ENCODE measurements at places on chromosomes 5 and 9.

DNA sequence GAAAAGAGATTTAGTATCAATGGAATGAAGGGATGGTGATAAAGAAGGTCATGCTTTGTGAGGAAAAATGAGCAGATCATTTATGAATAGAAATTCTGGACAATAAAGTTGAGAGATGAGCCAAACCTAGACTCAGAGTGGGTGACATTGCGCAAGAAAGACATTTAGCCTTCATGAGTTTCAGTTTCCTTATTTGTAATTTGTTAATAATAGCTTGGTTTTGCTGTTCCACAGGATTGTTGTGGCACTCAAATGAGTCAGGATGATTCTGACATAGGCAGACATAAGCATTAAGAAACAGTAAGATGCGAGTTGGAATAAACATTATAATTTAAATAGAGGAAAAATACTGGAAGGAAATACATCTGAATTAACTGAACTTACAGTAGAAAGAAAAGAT lies 34.8 kb downstream of the ITGA2 start:
- no peak for DNase-seq

DNA sequence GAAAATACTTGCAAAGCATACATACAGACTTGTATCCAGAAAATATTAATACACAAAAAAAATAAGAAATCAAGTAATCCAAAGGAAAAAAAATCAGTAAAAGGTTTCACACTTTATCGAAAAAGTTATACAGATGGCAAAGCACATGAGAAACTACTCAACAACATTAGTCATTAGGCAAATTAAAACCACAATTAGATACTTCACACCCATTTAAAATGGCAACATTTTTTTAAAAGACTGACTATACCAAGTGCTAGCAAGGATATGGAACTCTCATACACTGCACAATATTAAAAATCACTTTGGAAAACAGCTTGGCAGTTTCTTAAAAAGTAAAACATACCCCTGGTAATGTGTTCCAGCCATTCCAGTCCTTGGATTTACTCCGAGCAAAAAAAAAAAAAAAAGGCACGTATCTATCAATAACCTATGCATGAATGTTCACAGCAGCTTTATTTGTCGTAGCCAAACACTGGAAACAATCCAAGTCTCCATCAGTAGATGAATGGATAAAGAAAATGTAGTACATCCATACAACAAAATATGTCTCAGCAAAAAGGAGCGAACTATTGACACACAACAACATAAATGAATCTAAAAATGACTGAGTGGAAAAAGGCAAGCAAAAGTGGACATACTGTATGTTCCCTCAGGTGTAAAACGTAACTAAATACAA lies 66.0 kb downstream of the GNAQ start:
- DNase-seq = no peak

- no peak for DNase-seq
Measured at GRCh38 chr9:101383361-101383760, 1.4 kb downstream of the BAAT start.

- DNase-seq = no peak
Measured at GRCh38 chr5:41542183-41542582, 31.8 kb upstream of the PLCXD3 start.

GRCh38 chr9:128049843-128050242 lies 17.3 kb downstream of the NAIF1 start:
- no peak for DNase-seq

DNA sequence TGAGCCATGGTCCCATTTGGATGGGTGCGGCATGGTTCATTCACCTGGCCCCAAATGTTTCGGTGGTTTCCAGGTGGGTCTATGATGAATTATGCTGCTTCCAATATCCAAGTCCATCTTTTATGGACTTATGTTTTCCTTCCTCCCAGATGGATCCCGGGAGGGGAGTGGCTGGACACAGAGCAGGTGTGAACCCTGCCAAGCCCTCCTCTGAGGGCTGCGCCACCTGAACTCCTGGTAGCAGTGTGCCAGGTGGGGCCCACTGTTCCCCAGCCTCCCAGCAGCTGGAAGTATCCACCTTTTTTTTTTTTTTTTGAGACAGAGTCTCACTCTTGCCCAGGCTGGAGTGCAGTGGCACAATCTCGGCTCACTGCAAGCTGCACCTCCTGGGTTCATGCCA lies 42.9 kb downstream of the WNK2 start:
- no peak for DNase-seq

GRCh38 chr9:92725266-92725545 lies 39.4 kb downstream of the BICD2 start:
- DNase-seq = no peak

DNA sequence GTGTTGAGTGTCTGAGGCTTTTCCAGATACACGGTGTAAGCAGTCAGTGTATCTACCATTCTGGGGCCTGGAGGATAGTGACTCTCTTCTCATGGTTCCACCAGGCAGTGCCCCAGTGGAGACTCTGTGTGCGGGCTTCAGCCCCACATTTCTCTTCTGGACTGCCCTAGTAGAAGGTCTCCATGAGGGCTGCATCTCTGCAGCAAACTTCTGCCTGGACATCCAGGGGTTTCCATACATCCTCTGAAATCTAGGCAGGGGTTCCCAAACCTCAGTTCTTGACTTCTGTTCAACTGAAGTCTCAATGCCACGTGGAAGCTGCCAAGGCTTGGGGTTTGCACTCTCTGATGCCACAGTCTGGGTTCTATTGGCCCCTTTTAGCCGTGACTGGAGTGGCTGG lies 256.6 kb upstream of the ITGA1 start:
- no peak for DNase-seq

- no peak for DNase-seq
Measured at GRCh38 chr9:88604836-88605511, 70.0 kb downstream of the NXNL2 start.

- DNase-seq = no peak
Measured at GRCh38 chr9:137326445-137327065, 24.5 kb upstream of the NRARP start.

DNA sequence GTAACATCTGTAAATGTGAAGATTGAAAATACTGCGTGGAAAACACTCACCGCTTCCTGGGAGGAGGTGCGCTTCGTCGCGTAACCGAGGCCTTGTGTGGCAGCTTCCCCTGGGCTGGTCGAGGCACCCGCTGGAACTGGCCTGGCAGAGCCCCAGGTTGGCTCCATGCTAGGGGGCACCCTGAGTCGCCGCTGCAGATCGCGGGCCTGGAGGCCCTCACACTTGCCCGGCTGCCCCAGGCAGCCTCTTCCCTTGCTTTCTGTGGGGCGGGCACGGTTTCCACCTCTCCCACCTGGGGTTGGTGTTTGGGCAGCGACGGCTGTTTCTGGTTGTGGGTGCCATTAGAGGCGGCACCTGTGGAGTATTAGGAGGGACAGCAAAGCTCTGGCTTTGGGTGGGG lies 852 bp downstream of the ZNF354C start:
- no peak for DNase-seq

- no peak for DNase-seq
Measured at GRCh38 chr5:112306956-112307355, 112.1 kb downstream of the EPB41L4A start.

DNA sequence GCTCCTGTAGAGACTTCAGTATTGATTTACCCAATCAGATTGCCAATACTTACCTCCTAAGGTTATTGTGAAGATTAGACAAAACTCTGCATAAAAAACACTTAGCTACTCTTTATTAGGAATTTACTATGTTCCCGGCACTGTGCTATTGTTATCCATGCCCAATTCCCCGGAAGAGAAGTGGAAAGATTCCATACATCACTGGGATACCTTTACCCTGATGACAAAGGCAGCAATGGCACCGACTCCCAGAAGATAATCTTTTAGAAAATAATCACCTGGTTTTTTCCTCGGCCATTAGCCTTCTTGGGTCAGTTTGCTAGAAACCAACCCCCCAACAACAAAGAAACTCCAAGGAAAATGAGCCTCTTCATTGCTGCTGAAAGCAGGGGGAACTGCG lies 226.0 kb downstream of the SNX18 start:
- DNase-seq = no peak

DNA sequence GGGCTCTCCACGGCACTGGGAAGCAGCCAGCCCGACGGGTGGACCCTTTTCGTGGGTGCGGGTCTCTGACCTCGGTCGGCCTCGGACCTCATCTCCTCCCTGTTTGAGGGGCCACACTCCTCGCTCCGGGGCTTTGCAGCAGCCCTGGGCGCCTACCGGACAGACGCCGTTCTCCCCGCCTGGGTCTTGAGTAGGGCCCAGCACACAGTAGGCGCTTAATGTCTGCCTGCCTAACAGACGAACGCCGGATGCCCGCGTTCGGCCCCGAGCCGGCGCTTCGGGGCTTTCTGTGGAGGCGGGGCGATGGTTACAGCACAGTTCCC lies 842 bp upstream of the GTF3C5 start:
- no peak for DNase-seq

- no peak for DNase-seq
Measured at GRCh38 chr5:63228154-63228553, 649.5 kb downstream of the LRRC70 start.

DNA sequence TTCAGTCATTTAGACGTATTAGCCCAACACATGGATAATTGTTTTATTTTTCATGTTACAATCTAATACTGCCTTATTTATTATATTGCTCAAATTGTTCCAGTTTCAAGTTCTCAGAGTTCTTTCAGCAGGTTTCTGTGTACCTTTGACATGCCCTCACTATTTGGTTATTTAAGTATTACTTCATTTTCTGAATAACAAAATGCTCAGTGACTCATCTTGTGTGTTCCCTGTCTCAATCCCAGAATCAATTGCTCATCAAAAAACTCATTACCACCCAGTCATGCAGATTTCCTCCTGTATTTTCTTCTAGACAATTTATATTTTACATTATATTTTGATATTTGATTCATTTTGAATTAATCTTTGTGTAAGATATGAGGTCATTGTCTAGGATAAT lies 562.6 kb downstream of the ANXA1 start:
- no peak for DNase-seq

- no peak for DNase-seq
Measured at GRCh38 chr9:130977811-130978221, 31.2 kb upstream of the LAMC3 start.

DNA sequence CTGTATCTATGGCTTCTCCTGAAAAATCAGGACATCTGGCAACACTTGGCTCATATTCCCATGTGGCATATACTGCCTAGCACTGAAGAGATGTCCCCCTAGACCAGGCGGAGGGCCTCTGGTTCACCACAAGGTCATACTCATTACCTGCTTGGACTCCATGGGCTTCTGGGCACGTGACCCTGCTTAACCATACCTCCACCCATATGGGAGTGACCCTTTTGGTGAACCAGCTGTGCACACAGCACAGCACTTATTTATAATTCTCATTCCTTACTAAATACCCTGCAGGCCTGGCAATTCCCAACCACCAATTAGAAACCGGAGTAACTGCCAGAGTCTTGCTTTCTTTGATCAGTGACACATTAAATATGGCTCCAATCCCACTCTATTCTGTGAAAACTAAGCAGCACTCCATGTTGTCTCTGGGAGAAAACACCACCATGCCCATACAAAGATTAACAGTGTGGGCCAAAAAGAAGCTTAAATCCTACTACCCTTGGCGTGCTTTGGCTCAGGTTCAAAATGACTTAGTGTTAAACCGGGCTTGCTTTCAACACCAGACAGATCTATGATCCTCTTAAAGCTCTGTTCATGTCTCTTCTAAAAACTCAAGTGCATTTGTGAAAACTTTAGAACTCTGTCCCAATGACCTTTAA lies 57.7 kb downstream of the MTMR12 start:
- no peak for DNase-seq

DNA sequence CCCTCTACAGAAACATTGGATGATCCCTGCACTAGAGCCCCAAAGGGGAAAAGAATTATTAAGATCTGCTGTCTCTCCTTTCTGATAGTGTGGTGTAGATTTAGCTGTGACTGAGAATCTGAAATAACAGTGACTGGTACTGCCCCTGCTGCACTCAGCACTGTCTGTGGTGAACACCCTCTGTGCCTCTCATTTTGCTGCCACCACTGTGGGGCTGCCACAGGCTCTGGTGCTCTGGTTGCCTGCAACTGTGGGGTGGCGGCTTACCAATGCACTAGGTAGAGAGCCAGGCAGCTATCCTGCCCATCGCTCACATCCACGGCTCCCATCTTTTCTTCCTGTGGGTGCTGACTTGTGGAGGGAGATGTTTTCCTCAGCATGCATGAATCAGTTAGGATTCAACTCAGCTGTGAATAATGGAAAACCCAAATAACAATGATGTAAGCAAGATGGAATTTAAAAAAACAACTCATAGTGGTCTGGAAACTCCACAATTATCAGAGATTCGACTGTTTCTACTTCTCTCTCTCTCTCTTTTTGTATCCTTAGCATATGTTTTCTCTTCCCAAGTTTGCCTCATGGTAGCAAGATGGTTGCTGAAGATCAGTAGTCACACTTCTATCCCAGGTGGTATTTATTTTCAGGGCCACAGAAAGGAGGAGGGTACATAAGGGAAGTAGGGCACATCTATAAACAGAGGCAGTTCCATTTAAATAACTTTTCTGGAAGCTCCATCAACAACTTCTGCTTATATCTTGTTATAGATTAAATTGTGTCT lies 99.8 kb upstream of the DAP start:
- DNase-seq = no peak

- no peak for DNase-seq
Measured at GRCh38 chr5:53369681-53370080, 110.7 kb upstream of the FST start.

DNA sequence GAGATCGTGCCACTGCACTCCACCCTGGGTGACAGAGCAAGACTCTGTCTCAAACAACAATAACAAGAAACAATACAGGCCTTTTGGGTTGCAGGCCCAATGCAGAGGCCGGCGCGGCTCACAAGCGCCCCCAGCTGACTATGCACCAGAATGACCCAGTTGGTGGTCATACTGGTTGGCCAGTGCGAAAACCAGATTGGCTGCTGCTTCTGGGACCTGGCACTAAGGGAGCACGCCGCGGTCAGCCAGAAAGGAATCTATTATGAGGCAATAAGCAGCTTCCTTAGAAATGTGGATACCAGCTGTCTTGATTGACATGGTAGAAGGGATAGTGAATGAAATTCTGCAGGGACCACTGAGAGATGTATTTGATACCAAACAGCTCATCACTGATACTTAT lies 35.0 kb downstream of the RANBP17 start:
- no peak for DNase-seq

- no peak for DNase-seq
Measured at GRCh38 chr5:14187660-14188059, 44.5 kb downstream of the TRIO start.

- DNase-seq = no peak
Measured at GRCh38 chr9:16708656-16709435, 161.6 kb downstream of the BNC2 start.

- DNase-seq = no peak
Measured at GRCh38 chr9:136119061-136119882, 597 bp upstream of the TMEM250 start.

DNA sequence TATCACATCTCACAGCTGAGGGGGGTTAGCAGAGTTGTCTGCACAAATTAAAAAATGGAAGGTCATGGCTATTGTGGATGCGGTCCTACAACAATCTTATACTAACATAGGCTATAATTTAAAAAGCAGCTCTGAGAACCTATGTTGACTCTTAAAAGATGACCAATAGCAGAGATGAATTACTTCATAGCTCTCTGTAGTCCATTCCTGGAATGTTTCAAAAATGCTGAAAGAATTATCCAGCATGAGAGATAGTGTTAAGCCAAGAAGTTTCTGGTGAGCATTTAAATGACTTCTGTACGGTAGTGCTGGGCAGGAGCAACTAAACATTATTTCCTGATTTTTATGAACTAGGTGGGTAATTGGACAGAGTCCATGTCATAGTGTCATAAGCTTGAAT lies 218.2 kb upstream of the NUDT12 start:
- DNase-seq = no peak

All from stimulated activated CD8-positive, alpha-beta memory T cell treated with anti-CD3 and anti-CD28 coated beads, Interleukin-4, amount 100 ng/mL, for 1 hour (primary cell).